Activated T-helper 17 cell treated with anti-CD3 and anti-CD28 coated beads, Interleukin-2, amount 50 U/mL, for 72 hours (primary cell): ENCODE measurements at places on chromosomes 5 and 9.

DNA sequence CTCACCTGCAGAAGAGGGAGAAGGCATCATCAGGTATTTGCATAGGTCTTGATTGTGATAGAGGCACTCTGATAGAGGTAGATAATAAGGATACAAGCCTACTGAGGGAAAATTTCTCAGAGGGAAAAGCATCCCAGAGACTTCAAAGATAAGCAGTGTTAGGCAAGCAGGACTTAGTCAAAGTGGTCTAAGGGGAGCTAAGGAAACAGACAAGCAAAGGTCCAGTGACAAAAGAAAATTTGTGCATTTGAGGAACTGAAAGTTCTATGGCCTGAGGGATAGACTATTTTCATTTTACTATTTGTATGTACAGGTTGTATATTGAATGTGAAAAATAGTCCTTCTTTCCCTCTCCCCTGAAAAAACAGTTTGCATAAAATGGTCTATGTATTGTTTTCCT lies 27.4 kb downstream of the OXCT1 start:
- H3K27ac ChIP-seq: no peak overlapping the region
- no peaks in the 10 kb centered on the region for H3K27me3 ChIP-seq
- peaks cover 40% of the 10 kb centered on the region for H3K36me3 ChIP-seq
- no peak overlapping the region for H3K4me3 ChIP-seq

GRCh38 chr5:145834554-145834916 lies 607 bp downstream of the PRELID2 start:
- H3K36me3 ChIP-seq: no peaks in the 10 kb centered on the region
- peaks cover 8% of the 10 kb centered on the region for H3K27me3 ChIP-seq
- ATAC-seq: peak; percentile 1

DNA sequence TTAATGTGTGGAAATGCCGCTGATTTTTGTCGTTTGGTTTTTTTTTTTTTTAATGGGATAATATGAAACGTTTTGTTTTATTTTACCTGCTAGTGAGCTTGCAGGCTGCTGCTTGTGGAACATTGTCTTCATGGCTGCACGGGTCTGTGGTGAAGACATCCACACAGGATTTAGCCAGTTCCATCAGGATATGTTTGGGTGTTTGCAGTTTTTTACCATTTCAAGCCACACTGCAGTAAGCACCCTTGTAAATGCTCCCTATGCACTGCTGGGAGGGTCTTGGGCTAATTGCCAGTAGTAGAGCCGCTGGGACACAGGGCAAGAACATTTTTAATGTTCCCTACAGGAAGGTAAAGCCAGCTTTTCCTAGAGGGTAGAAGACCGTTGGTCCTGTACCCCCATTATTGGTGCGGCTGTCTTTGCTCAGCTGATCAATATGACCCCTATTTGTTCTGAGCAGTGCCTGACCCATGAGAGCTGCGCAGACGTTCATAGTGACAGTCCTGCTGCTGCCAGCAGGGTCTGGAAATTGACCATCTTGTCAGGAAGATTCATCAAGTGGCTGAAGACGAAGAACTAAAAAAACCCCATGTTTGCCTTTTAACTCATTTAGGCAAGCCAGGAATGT lies 20.5 kb upstream of the EEIG1 start:
- H3K36me3 ChIP-seq: no peaks in the 10 kb centered on the region
- H3K4me1 ChIP-seq: no peaks in the 10 kb centered on the region
- no peak for ATAC-seq
- H3K27ac ChIP-seq: no peak overlapping the region
- no peak overlapping the region for H3K4me3 ChIP-seq
- H3K27me3 ChIP-seq: no peaks in the 10 kb centered on the region

GRCh38 chr5:40733879-40734563 lies 21.7 kb downstream of the TTC33 start:
- H3K4me1 ChIP-seq: peaks cover 17% of the 10 kb centered on the region
- no peak for ATAC-seq
- peaks cover 32% of the 10 kb centered on the region for H3K36me3 ChIP-seq
- no peaks in the 10 kb centered on the region for H3K27me3 ChIP-seq
- H3K4me3 ChIP-seq: no peak overlapping the region
